NAMALWA (cell line): ENCODE measurements at places on chromosomes 12 and 14.

DNA sequence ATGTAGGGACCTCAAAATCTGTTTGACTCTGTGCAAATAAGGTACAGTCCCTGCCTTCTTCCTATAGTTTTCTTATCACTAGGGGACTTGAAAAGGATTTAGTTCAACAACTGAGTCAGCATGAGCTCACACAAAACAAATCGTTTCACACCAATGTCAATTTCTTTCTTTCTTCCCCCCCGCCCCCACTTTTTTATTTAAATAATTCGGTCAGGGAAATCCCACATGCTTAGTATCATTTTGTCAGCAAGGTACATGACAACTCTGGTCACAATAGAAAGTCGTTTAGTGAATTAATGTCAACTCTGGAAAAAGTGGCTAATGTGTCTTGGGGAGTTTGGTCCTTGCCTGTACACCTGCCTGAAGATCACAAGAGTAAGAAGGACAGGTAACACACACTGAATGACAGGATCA, 232.2 kb upstream of the PLEKHG7 start:
- peak; percentile 58 for DNase-seq

GRCh38 chr12:114858388-114859146, 174.6 kb upstream of the TBX3 start:
- DNase-seq = peak; percentile 2

- peak; percentile 39 for DNase-seq
Measured at GRCh38 chr12:23055004-23055403, 430.0 kb downstream of the ETNK1 start.

DNA sequence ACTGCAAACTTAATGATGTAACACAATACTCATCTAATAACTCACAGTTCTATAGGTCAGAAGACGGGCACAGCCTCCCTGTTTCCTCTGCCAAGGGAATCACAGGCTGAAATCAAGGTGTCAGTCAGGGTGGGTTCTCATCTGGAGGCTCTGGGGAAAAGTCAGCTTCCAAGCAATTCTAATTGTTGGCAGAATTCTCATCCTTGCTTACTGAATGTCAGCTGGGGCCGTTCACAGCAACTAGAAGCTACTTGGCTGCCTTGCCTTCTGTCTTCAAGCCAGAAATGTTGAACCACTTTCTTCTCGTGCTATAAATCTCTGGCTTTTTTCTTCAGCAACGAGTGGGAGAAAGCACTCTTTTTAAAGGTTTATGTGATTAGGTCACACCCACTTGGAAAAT, 80.1 kb upstream of the PDZRN4 start:
- DNase-seq = no peak

- no peak for DNase-seq
Measured at GRCh38 chr14:76267322-76268046, 108.5 kb upstream of the ESRRB start.

GRCh38 chr12:78835493-78835892, 29.1 kb upstream of the SYT1 start:
- DNase-seq = no peak
